Vagina (tissue), 2 donors: ENCODE measurements at places on chromosomes 16 and 17. TPM values are rescaled to one million over a fixed set of nuclear protein-coding genes. Genes with fewer than 3 reads are reported as not detected.
A peak's percentile ranks its signal among the peaks of the same experiment; 100 is the strongest.

DNA sequence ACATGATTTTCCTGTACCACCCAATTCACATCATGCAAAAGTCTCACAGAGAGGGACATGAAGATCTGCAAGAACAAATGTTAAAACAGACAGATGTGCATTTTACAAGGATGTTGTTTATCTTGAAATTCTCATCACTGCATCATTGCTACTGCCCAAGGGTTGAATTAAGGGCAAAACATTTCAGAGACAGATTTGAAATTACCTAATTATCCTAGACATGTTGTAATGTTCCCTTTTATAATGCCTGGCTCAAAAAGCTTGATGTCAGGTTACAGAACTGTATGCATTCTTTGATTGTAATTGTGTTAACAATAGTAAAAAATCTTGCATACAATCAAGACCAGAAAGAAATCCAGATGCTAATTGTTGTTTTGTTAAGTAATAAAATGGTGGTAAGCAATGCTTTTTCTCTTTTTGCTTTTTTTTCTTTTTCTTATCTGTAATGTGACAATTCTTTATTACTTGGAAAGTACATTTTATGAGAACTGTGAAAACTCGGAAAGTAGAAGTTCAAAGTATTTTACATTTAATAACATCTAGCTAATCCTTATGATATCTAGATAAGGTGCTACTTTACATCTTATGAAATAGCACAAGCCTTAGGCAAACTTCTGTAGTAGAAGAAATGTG lies 3.6 kb upstream of the DUSP14 start:
- no peaks in the 10 kb centered on the region for H3K27me3 ChIP-seq
- no peak for DNase-seq
- H3K27ac ChIP-seq: no peak overlapping the region
- H3K36me3 ChIP-seq: no peaks in the 10 kb centered on the region
- peaks cover 41% of the 10 kb centered on the region for H3K4me1 ChIP-seq
- no peak overlapping the region for H3K4me3 ChIP-seq

GRCh38 chr16:84885342-84885910 lies 65.6 kb downstream of the CRISPLD2 start:
- no peak overlapping the region for H3K27ac ChIP-seq
- peaks cover 14% of the 10 kb centered on the region for H3K4me1 ChIP-seq
- no peaks in the 10 kb centered on the region for H3K27me3 ChIP-seq
- DNase-seq: no peak
- no peak overlapping the region for H3K4me3 ChIP-seq

- no peak overlapping the region for H3K4me3 ChIP-seq
- H3K27ac ChIP-seq: peak overlapping the region; percentile 97
- no peak for DNase-seq
- no peaks in the 10 kb centered on the region for H3K27me3 ChIP-seq
These were observed 3.0 kb downstream of the UBALD2 start for GRCh38 chr17:76268015-76268749.

DNA sequence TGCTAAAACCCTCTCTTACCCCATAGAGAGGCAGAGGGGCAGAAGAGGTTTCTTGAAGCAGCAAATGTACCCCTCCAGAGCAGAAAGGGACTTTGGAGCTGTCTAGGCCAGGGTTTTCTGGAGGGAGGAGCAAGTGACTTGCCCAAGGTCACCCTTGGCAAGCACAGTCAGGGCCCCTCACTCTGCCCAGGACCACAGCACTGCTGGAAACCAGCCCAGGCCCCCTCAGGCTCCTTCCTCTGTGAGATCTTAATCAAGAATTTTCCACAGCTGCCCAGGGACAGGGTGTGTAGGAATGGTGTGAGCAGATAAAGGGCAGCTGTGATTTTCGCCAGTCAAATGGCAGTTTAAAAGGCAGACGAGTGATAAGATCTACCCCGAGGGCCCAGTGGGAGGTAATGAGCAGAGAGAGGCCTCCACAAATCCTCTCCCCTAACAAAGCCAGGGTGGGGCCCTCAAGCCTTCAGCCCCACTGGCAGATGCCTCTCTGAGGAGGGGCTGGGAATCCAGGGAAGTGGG lies 3.9 kb upstream of the SLC12A3 start:
- no peaks in the 10 kb centered on the region for H3K36me3 ChIP-seq
- no peak for DNase-seq
- no peaks in the 10 kb centered on the region for H3K4me1 ChIP-seq
- no peaks in the 10 kb centered on the region for H3K27me3 ChIP-seq

GRCh38 chr16:47492428-47493377 lies 31.6 kb downstream of the PHKB start:
- peaks cover 15% of the 10 kb centered on the region for H3K4me1 ChIP-seq
- no peaks in the 10 kb centered on the region for H3K36me3 ChIP-seq
- no peaks in the 10 kb centered on the region for H3K27me3 ChIP-seq
- DNase-seq: no peak
- peak overlapping the region; percentile 3 for H3K4me3 ChIP-seq

CCL3 gene
- 2.9 TPM for total RNA-seq

GRCh38 chr16:63346000-63346399 lies 1309.8 kb upstream of the CDH8 start:
- DNase-seq: no peak
- no peaks in the 10 kb centered on the region for H3K27me3 ChIP-seq
- no peak overlapping the region for H3K27ac ChIP-seq
- no peaks in the 10 kb centered on the region for H3K36me3 ChIP-seq

- no peak for DNase-seq
- peaks cover 61% of the 10 kb centered on the region for H3K4me1 ChIP-seq
- peak overlapping the region; percentile 49 for H3K4me3 ChIP-seq
- H3K36me3 ChIP-seq: peaks cover 29% of the 10 kb centered on the region
These were observed 1.5 kb upstream of the TTYH2 start for GRCh38 chr17:74211912-74212208.
